Chondrocyte (in vitro differentiated cells): ENCODE measurements at places on chromosomes 11 and 22. TPM values are rescaled to one million over a fixed set of nuclear protein-coding genes. Genes with fewer than 3 reads are reported as not detected.
A peak's percentile ranks its signal among the peaks of the same experiment; 100 is the strongest.

Gene DGCR6
- total RNA-seq = 5.1 to 7.1 TPM (median 5.4 TPM) in 3 replicates

Gene PAMR1
- 1.4 to 2.9 TPM (median 1.6 TPM) in 3 replicates for total RNA-seq

- no peak overlapping the region for H3K27ac ChIP-seq
- H3K36me3 ChIP-seq = no peaks in the 10 kb centered on the region
- H3K27me3 ChIP-seq = no peaks in the 10 kb centered on the region
- no peak overlapping the region for H3K4me3 ChIP-seq
These were observed 12.7 kb downstream of the ROBO4 start for GRCh38 chr11:124884869-124885479.

DNA sequence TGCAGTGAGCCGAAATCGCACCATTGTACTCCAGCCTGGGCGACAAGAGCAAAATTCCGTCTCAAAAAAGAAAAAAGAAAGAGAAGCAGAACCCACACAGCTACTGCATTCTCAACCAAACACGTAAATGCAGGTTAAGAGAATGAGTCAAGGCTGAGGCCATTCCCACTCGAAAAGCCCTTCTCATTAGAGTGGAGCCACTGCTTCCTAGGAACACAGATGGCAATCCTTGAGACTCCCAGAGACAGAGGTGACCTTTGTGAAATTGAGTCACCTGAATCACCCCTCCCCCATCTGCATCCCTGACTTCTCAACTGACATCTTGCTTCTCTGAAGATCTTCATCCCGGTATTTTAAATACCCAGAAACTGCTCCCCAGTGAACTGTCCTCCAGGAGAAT lies 8.2 kb downstream of the PACSIN2 start:
- peaks cover 68% of the 10 kb centered on the region for H3K4me1 ChIP-seq
- H3K4me3 ChIP-seq = no peak overlapping the region
- DNase-seq = no peak
- no peaks in the 10 kb centered on the region for H3K27me3 ChIP-seq

DNA sequence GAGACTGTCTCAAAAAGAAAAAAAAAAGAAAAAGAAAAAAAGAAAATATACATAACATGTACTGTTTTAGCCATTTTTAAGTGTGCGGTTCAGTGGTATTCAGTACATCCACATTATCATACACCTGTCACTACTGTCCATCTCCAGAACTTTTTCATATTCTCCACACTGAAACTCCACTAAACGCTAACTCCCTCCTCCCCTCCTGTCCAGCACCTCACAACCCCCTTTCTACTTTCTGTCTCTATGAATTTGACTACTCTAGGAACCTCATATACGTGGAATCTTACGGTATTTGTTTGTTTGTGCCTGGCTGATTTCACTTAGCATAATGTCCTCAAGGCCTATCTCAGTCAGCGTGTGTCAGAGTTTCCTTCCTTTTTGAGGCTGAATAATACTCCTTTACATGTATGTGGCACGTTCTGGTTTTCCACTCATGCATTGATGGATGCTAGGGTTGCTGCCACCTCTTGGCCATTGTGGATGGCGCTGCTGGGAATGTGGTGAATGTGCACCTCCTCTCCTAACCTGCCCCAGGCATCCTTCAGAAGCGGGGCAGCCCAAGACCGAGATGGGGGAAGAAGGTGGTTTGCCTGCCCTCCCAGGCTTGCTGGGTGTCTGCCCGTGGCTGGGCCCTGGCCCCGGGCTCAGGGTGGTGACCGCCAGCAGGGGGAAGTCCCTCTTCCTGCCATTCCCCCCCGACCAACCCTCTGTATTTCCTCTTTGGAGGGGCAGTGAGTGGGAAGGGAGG lies 60.5 kb downstream of the BCR start:
- H3K27ac ChIP-seq = no peak overlapping the region
- H3K4me1 ChIP-seq = peaks cover 49% of the 10 kb centered on the region
- H3K36me3 ChIP-seq = no peaks in the 10 kb centered on the region
- no peak overlapping the region for H3K4me3 ChIP-seq
- H3K27me3 ChIP-seq = no peaks in the 10 kb centered on the region

DNA sequence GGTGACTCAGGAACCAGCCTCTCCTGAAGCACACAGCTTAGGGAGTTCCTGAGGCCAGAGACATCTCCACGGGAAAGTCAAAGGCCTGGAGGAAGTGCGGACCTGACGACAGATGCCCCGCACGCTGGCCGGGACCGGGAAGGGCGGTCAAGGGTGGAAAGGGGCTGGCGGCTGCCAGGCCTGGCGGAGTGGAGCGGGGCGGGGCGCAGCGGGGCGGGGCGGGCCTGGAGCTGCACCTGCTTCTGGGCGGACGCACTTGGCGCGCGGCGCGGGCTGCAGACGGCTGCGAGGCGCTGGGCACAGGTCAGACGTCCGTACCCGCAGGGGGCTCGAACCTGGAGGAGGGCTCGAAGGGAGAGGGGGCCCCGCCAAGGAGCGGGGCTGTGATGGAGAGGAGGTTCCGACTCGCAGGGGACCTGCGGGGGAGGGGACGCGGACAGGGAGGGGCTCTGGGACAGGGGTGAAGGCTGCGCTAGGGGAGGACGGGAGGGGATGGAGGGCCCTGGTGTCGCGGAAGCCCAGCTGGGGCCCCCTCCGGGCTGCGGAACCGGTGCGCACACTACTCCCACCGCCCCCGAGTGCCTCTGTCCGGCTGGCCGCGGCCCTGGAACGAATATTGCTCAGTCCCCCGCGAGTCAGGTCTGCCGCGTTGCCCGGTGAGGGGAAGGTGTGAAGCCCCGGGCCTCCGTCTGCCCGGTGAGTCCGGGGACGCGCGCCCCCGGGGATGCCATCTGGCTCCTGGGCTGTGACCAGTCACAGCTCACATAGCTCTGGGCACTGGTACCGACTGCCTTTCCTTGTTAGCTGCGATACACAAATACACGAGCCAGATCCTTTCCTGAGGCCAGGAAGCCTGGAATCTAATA lies at the start of gene TMEM45B:
TMEM45B (plus strand) TSS at position 253 of the 866 bp plus-strand sequence. CDS start 36,635 bp downstream, outside the sequence.
- H3K36me3 ChIP-seq = no peaks in the 10 kb centered on the region
- H3K4me1 ChIP-seq = peaks cover 20% of the 10 kb centered on the region
- H3K4me3 ChIP-seq = peak within 1 kb of the TSS; percentile 62
- no peak within 1 kb of the TSS for H3K27ac ChIP-seq
- no peak for DNase-seq
